Left colon (tissue), 2 donors: ENCODE measurements at places on chromosomes 6 and 20. TPM values are rescaled to one million over a fixed set of nuclear protein-coding genes. Genes with fewer than 3 reads are reported as not detected.

Gene RIMS4
- total RNA-seq = 1.2 TPM

Gene TLDC2
- 27.7 TPM for total RNA-seq

- no peak for DNase-seq
These were observed 150.1 kb upstream of the PDE7B start for GRCh38 chr6:135701426-135701825.

- DNase-seq = peak; percentile 76
These were observed at the start of gene COQ3 for GRCh38 chr6:99393698-99394531. Gene COQ3, minus strand, starts transcription at chr6:99394195. Its CDS starts 16 bp downstream, at chr6:99394179.

Gene FKBP5
- 252 TPM for total RNA-seq

- peak; percentile 85 for DNase-seq
These were observed 69.0 kb downstream of the MOCS1 start for GRCh38 chr6:39865011-39865888.
